ENCODE measurements at places on chromosomes 7 and 10. TPM values are rescaled to one million over a fixed set of nuclear protein-coding genes. Genes with fewer than 3 reads are reported as not detected.

- no peak for DNase-seq
Measured at GRCh38 chr7:157469181-157470016, 132.6 kb downstream of the DNAJB6 start.

DNA sequence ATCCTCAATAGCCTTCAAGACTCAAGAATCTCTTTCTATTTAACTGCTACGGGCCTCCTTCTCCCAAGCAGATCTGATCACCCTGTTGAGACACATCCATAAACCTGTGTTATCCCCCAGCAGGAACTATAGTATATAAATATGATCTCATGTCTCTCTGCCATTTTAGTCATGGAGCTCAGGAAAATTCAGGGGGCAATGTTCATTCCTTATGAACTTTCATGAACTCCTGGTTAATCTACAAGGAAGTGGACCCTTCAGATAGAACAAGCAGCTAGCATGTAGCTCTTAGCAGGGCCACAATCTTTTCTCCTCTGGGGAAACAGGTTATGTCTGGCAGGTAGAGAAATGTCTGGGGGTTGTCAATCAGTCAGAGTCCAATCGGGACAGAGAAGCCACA, 8.9 kb downstream of the PRR15 start:
- DNase-seq: no peak

- DNase-seq: no peak
Measured at GRCh38 chr10:94149702-94150101, 156.0 kb downstream of the PLCE1 start.

The GIMAP2 gene
- 29.8 TPM for total RNA-seq

DNA sequence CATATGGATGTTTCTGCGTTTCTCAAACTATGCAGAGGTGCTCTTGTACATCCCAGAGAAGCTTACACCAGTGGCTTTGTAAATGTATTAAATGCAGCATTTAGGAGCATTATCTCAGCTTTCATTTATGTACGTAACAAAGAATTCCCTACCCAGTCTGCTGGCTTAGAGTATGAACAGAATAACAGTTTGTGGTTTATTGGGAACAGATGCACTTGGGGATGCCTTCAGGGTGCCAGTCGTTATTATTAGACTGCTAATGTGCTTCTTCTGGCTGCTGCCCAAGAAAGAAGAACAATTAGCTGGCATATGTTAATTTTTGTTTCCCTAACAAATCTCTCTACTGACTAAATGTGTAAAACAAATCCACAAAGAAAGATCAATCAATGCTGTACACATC, 241.9 kb downstream of the FOXP2 start:
- no peak for DNase-seq

GRCh38 chr7:52670608-52671225, 364.7 kb upstream of the POM121L12 start:
- no peak for DNase-seq
